ENCODE measurements at places on chromosomes 4 and X. TPM values are rescaled to one million over a fixed set of nuclear protein-coding genes. Genes with fewer than 3 reads are reported as not detected.

The UGT2B11 gene
- total RNA-seq: not detected

The PPEF2 gene
- total RNA-seq: not detected

The LRIT3 gene
- total RNA-seq: 0.46 TPM

The FRMPD3 gene
- total RNA-seq: 0.79 TPM

The SNCA gene
- total RNA-seq: 15.4 TPM

The EPGN gene
- 1.4 TPM for total RNA-seq

The PABPC4L gene
- total RNA-seq: 0.71 TPM

The IL13RA1 gene
- 77.4 TPM for total RNA-seq

The ETDB gene
- not detected for total RNA-seq

The BANK1 gene
- total RNA-seq: 7.6 TPM

The MAGEA8 gene
- not detected for total RNA-seq

The MAOA gene
- total RNA-seq: 147 TPM

The CLGN gene
- total RNA-seq: 0.64 TPM

The GAGE13 gene
- not detected for total RNA-seq

The TEX13D gene
- not detected for total RNA-seq

The RFC1 gene
- 35.3 TPM for total RNA-seq

The PDE5A gene
- total RNA-seq: 28.1 TPM

The XKRX gene
- 4.4 TPM for total RNA-seq

The FAM156A gene
- 20.9 TPM for total RNA-seq

The SCD5 gene
- total RNA-seq: 30.4 TPM

The GJB1 gene
- 2.7 TPM for total RNA-seq

The PHKA1 gene
- 10.5 TPM for total RNA-seq

The EDA2R gene
- 2.1 TPM for total RNA-seq

The PLP1 gene
- not detected for total RNA-seq

The NHSL2 gene
- total RNA-seq: 5.8 TPM

The ALG13 gene
- 63.9 TPM for total RNA-seq

The SPACA5 gene
- not detected for total RNA-seq

The HEPH gene
- 11.0 TPM for total RNA-seq

Measured in upper lobe of left lung (tissue), 6 donors.